ENCODE measurements at places on chromosomes 1 and 21.

DNA sequence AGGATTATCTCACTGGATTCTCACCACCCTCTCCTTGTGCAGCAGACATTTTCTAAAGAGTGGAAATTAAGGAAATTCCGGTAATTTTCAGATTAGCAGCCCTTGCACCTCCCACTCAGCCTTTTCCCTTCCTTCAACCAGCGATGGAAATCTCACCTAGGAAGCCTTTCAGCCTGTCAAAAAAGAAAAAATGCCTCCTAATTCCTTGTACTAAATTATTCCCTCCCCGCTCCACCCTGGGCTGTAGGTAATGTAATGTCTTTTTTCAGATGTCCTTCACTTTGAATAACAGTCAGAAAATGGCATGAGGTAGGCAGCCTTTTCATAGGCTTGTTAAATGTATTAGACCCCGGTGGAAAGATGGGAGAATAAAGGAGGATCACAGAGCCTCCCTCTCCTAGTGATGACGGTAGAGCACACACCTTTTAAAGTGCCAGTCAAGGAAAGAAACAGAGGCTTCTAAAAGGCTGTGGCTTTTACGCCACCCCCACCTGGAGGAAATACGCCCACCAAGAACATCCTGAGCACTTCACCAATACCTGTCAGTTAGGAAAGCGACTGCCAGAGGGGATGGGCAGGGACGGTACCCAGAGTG lies 62.8 kb upstream of the NEK2 start:
- DNase-seq = no peak

DNA sequence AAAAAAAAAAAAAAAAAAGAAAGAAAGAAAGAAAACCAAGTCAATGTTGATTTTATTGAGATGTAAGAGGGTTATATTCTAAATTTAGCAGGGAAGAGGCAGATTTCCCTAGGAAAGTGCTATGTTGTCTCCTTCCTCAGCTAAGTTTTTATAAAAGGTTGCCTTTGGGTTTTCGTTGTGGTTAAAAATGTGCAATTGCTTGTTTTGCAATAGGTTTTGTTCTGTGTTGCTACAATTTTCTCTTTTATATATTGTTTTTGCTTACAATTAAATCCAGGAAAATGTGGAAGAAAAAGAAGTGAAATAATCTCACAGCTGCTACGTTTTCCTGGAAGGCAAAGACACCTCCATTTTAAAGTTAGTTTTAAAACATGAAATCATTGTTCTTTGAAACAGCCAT lies 136.7 kb upstream of the C1orf105 start:
- no peak for DNase-seq

- no peak for DNase-seq
Measured at GRCh38 chr1:61441723-61442262, 283.1 kb downstream of the TM2D1 start.

GRCh38 chr1:244296003-244296402 lies 155.7 kb downstream of the ADSS2 start:
- DNase-seq = no peak

Measured in GM04503 (cell line).